ENCODE measurements at places on chromosomes 1 and 21. TPM values are rescaled to one million over a fixed set of nuclear protein-coding genes. Genes with fewer than 3 reads are reported as not detected.

DNA sequence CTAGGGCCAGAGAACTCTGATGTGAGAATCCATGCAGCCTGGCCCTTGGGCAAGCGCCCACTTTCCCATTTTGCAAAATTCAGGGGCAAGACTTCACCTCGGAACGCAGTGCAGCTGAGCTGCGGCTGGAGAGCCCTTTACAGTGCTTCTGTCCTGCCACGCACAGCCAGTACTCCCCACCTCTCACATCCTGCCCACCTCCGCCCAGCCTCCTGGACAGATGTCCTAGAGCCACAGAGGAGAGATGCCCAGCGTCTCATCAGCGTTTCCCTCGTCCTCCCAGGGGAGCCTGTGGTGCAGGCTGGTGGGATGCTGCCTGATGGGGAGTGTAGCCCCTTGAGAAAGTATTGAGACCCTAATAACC, 29.6 kb downstream of the RUNX3 start:
- DNase-seq: no peak

Gene OPTC
- not detected for total RNA-seq

GRCh38 chr21:42384989-42385388, 10.9 kb downstream of the TMPRSS3 start:
- no peak for DNase-seq

- DNase-seq: no peak
Measured at GRCh38 chr1:203589595-203589994, 37.0 kb upstream of the ATP2B4 start.

DNA sequence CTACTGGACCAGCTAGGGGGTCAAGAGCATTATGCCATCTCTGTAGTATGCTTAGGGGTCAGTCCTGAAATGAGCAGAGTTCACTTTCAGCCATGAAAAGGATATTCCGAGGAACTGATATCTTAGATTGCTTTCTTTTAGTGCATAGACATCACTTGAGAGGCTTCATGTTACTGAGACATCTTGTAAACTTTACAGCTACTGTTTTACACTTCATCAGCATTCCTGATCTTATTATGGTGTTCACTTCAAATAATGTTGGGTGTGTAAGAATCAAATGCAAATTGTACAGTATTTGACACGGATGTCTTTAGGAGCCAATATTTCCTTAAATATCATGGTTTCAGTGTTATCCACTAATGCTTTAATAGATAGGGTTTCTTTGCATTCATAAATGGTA, 22.4 kb upstream of the CLDN14 start:
- DNase-seq: no peak

DNA sequence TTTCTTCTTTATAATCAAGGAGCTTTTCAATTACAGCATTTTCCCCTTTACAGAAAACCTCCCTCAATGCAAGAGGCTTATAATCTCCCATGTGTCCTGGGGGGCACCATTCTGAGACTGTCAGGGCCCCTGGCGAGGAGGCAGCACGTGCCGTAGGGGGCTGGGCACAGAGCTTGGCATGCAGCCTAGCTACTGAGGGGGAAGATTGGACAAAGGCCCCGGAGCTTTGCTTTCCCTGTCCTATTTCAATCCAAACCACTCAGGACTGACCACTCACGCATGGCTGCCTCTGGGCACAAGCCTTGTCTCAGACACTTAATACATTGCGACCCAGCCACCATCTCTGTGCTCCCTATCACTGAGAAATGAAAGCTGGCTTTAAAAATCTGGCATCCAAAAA, 2.8 kb upstream of the RAP1GAP start:
- DNase-seq: no peak

GRCh38 chr1:215682232-215682631, 115.1 kb downstream of the KCTD3 start:
- DNase-seq: peak; percentile 8

- DNase-seq: no peak
Measured at GRCh38 chr1:245858022-245858721, 648.9 kb downstream of the SMYD3 start.

DNA sequence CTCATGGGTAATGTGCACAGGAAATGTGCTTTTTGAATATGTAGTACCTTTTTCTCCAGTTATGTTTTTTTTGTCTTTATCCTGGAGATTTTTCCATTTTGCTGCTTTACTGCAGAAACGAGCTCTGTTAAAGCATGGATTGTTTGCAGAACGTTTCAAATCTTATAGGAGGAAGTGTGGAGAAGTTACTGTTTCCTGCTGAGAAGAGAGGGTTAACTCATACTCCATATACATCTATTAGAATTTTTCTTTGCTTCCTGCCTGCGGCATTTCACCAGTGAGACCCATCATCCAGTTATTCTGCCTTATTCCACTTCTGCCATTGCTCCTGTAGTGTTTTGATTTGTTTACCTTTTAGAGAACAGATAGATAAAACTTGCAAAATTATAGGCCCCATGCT, 2.0 kb downstream of the RPRD2 start:
- DNase-seq: no peak

Gene MAB21L3
- 0.27 TPM for total RNA-seq

Gene ACTL8
- not detected for total RNA-seq

Gene CSF3R
- total RNA-seq: not detected

- DNase-seq: no peak
Measured at GRCh38 chr1:118338936-118339335, 153.9 kb upstream of the SPAG17 start.

Gene DMBX1
- total RNA-seq: not detected

DNA sequence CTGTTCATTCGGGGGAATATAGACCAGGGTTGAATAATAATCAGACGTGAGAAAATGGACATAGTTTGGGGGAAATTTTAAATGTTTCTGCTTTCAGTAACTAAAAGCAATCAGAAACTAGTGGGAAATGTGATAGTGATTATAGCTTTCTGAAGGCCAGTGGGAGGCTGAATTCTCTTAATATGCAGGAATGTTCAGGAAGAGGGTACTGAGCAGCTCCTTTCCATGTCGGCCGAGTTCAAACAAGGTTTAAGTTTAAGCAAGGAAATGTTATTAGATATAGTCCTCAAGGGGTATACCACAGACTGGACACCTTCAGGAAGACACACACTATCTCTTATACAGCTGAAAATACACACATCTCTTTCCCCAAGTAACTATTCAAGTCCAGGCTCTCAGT, 105.5 kb downstream of the HHAT start:
- DNase-seq: no peak

DNA sequence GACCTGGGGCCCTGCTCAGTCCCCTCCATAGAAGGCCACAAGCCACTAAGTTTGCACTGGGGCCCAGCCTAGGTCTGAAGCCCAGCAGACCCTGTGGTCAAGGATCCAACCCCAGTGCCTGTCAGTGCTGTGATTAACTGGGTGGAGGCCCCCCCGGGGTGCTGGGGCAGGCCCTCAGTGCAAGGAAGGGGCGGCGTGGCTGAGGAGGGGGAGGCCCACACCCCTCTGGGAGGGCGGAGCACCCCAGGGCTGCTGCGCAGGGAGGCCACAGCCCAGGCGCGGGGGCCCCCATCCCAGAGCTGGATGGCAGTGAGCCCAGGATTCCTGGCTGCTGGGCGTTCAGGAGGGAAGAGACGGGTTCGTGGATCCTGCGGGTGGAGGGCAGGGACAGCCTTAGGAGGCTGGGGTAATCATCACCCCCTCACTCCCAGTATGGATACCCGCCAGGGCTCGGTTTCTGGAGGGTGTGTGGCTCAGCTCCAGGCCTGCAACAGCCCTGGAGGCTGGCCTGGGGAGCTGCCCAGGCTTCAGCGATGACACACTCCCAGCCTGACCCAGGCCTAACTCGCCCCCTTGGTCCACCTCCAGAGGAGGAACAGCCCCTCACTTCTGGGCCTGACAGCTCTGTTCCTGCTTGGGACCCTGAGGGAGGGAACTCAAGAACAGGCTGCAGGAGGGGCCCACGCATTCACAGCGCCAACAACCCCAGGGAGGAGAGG, 890 bp downstream of the GJC2 start:
- peak; percentile 39 for DNase-seq

- no peak for DNase-seq
Measured at GRCh38 chr1:224509907-224510306, 75.3 kb upstream of the WDR26 start.

Gene ADGRL2
- 2.0 TPM for total RNA-seq

Gene LCE2B
- total RNA-seq: not detected

Gene NLRP3
- not detected for total RNA-seq

Gene ACTN2
- 220 TPM for total RNA-seq

- DNase-seq: no peak
Measured at GRCh38 chr1:107116306-107116790, 24.5 kb upstream of the NTNG1 start.

GRCh38 chr1:13588946-13589796, 5.5 kb downstream of the PDPN start:
- no peak for DNase-seq

GRCh38 chr1:55131218-55131617, 83.9 kb downstream of the USP24 start:
- no peak for DNase-seq

DNA sequence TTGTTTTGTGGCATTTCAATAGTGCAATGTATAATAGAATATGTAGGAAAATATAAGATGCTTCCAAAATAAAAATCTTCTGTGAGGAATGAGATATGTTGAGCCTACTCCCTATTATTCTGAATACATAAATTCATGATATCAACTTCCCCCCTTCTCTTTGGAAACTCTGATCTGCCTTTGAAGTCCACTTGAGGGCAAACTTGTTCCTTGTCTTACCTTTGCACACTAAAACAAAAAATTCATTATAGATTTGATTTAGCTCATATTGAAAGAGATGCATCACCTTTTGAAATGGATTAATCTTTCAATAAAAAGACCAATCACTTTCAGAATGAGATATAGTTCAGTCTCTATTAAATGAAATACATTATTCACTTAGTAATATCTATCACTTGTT, 580.7 kb upstream of the ADGRL4 start:
- DNase-seq: no peak
